ENCODE measurements at places on chromosomes 5 and 9.
A peak's percentile ranks its signal among the peaks of the same experiment; 100 is the strongest.

DNA sequence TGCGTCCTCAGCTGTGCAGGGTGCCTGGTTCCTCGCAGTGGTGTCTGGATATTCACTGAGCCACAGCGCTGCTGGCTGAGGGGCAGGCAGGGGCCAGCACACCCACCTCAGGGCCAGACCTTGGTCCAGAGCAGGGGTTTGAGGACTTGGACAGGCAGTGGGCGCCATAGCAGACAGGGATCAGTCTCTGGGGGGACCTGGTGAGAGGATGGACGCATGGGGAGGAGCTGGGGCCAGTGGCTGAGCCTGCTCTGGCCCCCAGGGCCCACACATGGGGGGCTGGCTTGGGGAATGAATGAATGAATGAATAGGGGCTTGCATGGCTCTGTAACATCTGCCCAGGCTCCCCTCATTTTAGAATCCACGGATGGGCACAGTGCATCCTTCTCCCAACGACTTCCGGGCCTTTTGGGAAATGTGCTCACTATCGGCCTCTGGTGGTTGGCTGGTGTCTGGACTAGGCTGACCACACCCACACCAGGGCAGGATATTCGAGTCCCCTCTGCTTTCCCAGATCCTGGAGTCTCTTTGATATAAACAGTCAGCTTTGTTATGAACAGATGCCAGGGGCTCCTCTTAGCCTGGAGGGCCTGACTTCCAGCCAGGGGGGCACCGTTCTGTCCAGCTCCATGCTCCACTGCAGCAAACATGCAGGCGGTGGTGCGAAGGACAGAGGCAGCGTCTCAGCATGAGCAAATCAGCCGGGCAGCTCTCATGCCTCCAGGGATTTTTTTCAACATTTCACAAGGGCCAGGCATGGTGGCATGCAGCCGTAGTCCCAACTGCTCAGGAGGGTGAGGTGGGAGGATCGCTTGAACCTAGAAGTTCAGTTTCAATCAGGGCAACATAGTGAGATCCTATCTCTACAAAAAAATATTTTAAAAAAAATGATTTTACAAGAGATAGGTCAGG is 62.6 kb downstream of the NEK6 start:
- DNase-seq = peak; percentile 44

DNA sequence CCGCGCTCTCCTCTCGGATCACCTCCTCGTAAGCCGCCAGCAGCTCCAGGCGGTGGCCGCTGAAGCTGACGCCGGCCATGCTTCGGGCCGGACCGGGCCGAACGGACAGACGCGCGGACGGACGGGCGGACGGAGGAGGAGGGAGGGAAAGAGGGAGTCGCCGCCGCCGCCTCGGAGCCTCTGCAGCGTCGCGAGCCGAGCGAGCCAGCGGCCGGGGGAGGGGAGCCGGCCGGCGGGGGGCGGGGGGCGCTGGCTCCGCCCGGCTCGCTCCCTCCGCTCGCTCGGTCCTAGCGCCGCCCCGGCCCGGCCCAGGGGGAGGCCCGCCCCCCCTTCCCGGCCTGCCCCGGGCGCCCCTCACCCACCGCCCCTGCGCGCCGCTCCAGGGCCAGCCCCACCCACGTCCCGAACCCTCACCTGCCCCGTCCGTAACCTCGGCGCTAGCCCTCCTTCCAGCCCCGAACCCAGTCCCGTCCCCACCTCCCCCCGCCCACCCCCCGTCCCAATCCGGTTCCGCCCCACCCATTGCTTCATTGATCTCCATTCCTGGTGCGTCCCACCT is at the start of gene DBN1:
Gene DBN1, minus strand, starts transcription at position 192 of the 559 bp plus-strand sequence. Its CDS starts 113 bp downstream, at position 79.
- DNase-seq = no peak

DNA sequence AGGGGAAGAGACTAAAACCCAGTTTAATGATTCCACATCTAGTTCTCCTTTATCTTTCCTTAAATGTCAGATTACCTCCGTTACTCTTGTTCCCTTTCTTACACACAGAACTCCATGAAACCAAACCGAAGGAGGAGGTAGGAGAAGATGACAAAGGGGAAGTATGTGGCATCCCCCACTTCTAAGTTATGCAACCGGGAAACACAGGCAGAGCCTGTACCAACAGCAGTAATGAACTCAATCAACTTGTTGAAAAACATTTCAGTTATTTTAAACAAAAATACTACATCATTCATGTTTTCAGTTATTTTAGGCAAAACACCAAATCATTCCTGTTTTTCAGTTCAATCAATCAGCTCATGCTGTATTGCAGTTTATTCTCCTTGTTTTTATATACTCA is 101.8 kb downstream of the PCSK1 start:
- no peak for DNase-seq

DNA sequence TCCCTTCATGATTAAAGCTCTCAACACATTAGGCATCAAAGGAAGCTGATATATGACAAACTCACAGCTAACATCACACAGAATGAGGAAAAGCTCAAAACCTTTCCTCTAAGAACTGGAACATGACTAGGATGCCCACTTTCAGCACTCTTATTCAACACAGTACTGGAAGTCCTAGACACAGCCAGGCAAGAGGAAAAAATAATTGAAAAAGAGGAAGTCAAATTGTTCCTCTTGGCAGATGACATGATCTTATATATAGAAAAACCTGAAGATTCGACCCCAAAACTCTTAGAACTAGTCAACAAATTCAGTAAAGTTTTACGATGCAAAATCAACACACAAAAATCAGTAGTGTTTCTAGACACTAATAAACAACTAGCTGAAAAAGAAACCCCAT is 144.3 kb upstream of the NREP start:
- DNase-seq = no peak

DNA sequence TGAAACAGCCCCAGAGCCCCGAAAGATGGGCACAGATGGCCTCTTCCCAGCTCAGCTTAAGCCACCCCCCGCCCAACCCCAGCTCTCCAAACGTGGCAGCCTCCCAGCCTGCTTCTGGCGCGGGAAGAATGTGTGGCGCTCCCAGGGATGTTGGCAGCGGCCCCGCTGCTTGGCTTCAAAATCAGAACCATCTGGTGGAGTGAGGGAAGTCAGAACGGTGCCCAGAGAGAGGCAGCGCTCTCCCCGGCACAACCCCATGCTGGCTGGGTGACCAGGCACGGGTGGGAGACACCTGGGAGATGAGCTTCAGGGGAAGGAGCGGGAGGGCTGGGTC is 72.7 kb upstream of the ORM1 start:
- DNase-seq = peak; percentile 85
